ENCODE measurements at places on chromosomes 4 and X. TPM values are rescaled to one million over a fixed set of nuclear protein-coding genes. Genes with fewer than 3 reads are reported as not detected.

- no peaks in the 10 kb centered on the region for H3K4me1 ChIP-seq
- H3K27ac ChIP-seq, result peak overlapping the region; percentile 77
- H3K4me3 ChIP-seq, result peak overlapping the region; percentile 12
- H3K27me3 ChIP-seq, result no peaks in the 10 kb centered on the region
- H3K36me3 ChIP-seq, result no peaks in the 10 kb centered on the region
- DNase-seq, result peak; percentile 83
Measured at GRCh38 chr4:22237155-22237751, 278.6 kb downstream of the ADGRA3 start.

The ARMCX4 gene
- total RNA-seq, result 4.1 TPM

DNA sequence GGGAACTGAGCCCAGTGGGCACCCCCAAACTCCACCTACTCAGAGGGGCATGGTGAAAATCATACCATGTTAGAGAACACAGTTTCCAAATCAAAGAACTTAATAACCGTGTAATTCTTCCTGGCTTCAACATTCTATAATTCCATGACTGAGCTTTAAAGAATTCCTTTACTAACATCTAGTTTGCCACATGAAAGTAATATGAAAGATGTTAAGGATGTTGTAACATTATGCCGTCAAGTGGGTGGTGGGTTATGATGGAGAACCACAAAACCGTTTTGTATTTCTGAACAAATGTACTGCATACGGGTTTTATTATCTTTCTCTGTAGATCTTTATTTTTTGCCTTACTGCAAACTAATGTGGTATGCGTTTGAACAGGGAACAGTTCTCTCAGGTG is 549.0 kb upstream of the MAGEB2 start:
- H3K4me3 ChIP-seq, result no peak overlapping the region
- no peak overlapping the region for H3K27ac ChIP-seq
- no peaks in the 10 kb centered on the region for H3K27me3 ChIP-seq
- no peaks in the 10 kb centered on the region for H3K4me1 ChIP-seq

- no peaks in the 10 kb centered on the region for H3K36me3 ChIP-seq
- DNase-seq, result no peak
- no peak overlapping the region for H3K27ac ChIP-seq
- H3K4me3 ChIP-seq, result no peak overlapping the region
Measured at GRCh38 chrX:134716620-134717012, 58.3 kb upstream of the PLAC1 start.

GRCh38 chr4:6991249-6991648 is 51.9 kb upstream of the TADA2B start:
- no peaks in the 10 kb centered on the region for H3K4me1 ChIP-seq
- no peak overlapping the region for H3K4me3 ChIP-seq
- no peak for DNase-seq
- no peak overlapping the region for H3K27ac ChIP-seq
- H3K36me3 ChIP-seq, result no peaks in the 10 kb centered on the region
- no peaks in the 10 kb centered on the region for H3K27me3 ChIP-seq

GRCh38 chr4:38804654-38805295 is at the start of gene TLR1:
TLR1 (minus strand) TSS chr4:38804791; CDS start chr4:38798831, 5,960 bp downstream.
- DNase-seq, result no peak
- H3K27me3 ChIP-seq, result no peaks in the 10 kb centered on the region
- no peaks in the 10 kb centered on the region for H3K4me1 ChIP-seq
- H3K36me3 ChIP-seq, result no peaks in the 10 kb centered on the region
- H3K4me3 ChIP-seq, result peak within 1 kb of the TSS; percentile 5
- H3K27ac ChIP-seq, result peak within 1 kb of the TSS; percentile 54

DNA sequence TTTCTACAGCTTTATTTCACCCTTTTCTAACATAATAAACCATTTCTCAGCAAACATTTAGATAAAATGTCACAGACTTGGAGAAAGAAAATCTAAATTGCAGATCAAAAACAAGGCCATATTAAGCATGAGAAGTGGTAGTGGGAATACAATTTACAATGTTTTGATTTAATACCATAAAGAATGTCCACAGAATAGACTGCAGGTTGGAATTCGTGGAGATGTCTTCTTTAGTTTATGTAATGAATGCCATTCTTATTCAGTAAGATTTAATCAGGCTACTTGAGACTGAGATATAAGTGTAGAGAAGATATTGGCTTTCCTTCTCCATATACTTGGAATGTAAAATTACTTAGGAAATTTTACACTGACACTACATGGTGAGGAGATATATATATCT is 91.9 kb upstream of the ZFP42 start:
- no peak overlapping the region for H3K4me3 ChIP-seq
- H3K4me1 ChIP-seq, result no peaks in the 10 kb centered on the region
- H3K36me3 ChIP-seq, result no peaks in the 10 kb centered on the region
- H3K27me3 ChIP-seq, result no peaks in the 10 kb centered on the region

GRCh38 chr4:108159845-108160244 is 8.9 kb downstream of the LEF1 start:
- H3K27me3 ChIP-seq, result no peaks in the 10 kb centered on the region
- H3K4me1 ChIP-seq, result no peaks in the 10 kb centered on the region
- no peak for DNase-seq

DNA sequence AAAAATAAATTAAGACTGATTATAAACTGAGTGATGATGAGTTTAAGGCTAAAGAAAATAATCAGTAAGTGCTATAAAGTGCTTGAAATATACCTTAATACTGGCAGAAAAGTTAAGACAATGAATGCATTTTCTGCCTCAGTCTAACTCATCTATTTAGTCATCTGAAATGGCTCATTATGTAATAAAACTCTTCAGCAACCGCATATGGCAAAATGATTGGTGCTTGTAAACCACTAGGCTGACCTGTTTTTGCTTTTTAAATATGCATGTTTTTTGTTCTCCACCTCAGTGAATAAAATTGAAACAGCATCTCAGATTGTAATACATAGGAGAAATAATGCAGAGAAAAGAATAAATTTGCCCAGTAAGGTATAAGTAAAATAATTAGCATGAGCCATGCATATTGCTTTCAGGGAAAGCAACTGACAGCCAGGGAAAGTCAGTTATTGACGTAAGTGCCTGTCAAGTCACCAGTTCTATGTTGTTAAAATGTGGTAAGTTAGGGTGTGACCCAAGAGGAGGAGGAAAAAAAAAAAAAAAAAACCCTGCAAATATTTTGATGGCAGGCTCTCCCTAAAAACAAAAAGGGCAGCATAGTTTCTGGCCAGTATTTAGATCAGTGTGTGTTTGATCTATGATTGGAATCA is 167.5 kb downstream of the PALLD start:
- H3K36me3 ChIP-seq, result no peaks in the 10 kb centered on the region
- H3K27me3 ChIP-seq, result no peaks in the 10 kb centered on the region
- H3K4me3 ChIP-seq, result no peak overlapping the region
- DNase-seq, result peak; percentile 39

GRCh38 chr4:113979148-113979904 is at the start of gene ARSJ:
ARSJ (minus strand) TSS chr4:113979647; CDS start chr4:113978834, 813 bp downstream.
- H3K27ac ChIP-seq, result peak within 1 kb of the TSS; percentile 71
- peak; percentile 63 for DNase-seq
- no peaks in the 10 kb centered on the region for H3K27me3 ChIP-seq

- no peaks in the 10 kb centered on the region for H3K27me3 ChIP-seq
- no peak for DNase-seq
- no peaks in the 10 kb centered on the region for H3K36me3 ChIP-seq
- no peak overlapping the region for H3K27ac ChIP-seq
Measured at GRCh38 chr4:25527034-25527433, 128.6 kb upstream of the SLC34A2 start.

- no peak for DNase-seq
- H3K4me1 ChIP-seq, result no peaks in the 10 kb centered on the region
- no peaks in the 10 kb centered on the region for H3K36me3 ChIP-seq
- no peak overlapping the region for H3K4me3 ChIP-seq
Measured at GRCh38 chrX:99795495-99795894, 614.6 kb downstream of the PCDH19 start.

The RBMX gene
- 103 TPM for total RNA-seq

DNA sequence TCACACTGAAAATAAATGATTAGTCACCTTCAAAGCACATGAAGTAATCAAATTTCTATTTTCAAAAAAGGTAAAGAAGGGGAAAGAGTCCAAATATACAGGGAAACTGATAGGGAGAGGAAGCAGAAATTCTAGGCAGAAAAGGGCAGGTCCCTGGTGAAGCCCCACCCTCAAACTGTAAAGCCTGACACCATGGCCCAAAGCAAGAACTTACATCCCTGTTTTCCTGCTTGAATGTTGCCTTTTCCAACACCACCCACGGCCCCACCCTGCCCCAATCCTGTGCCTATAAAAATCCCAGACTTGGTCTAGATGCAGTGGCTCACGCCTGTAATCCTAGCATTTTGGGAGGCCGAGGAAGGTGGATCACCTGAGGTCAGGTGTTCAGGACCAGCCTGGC is 361.8 kb downstream of the PPP3CA start:
- no peaks in the 10 kb centered on the region for H3K36me3 ChIP-seq
- no peak overlapping the region for H3K27ac ChIP-seq
- DNase-seq, result no peak
- no peaks in the 10 kb centered on the region for H3K27me3 ChIP-seq

GRCh38 chr4:103129174-103129573 is 29.5 kb upstream of the BDH2 start:
- H3K4me1 ChIP-seq, result no peaks in the 10 kb centered on the region
- DNase-seq, result no peak
- no peak overlapping the region for H3K4me3 ChIP-seq

The TRIML1 gene
- not detected for total RNA-seq

The HPGDS gene
- 1.7 TPM for total RNA-seq

The ANXA10 gene
- not detected for total RNA-seq

DNA sequence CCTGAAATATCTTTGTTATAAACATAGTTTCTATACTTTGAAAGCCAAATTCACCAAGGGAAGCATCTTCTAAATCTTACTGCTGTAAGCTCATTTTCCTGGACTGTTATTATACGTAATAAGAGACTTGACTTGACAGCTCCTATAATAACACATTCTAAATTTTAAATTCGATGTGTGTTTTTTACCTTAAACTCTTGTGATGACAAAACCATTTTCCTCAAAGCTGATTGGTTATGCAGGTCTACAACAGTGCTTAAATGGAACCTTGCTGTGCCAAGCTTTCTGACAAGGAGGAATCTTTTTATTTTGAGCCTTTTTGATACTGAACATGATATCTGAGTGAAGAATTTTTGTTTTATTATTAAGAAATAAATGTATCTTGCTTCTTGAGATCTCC is at the start of gene ENAM:
ENAM (plus strand) TSS at position 301 of the 400 bp plus-strand sequence. CDS start 757 bp downstream, outside the sequence.
- no peak for DNase-seq
- no peaks in the 10 kb centered on the region for H3K27me3 ChIP-seq
- no peaks in the 10 kb centered on the region for H3K36me3 ChIP-seq

DNA sequence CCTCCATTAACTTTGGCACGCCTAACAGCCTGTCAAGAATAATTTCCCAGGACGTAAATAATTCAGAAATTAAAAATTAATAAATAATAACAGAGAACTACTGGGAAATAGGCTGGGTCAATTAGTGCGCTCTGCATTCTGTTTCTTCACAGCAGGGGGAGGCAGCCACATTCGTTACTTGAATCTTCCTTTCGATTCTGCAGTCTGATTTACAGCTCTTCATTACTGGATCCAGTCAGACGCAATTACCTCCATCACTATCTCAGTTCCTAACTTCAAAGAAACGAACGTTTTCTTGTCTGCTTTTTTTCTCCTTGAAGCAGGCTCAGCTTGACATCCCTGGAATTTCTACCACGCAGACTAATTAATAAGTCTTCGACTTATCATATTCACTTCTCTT is 9.0 kb upstream of the RPL34 start:
- no peak overlapping the region for H3K27ac ChIP-seq
- DNase-seq, result no peak
- H3K4me1 ChIP-seq, result no peaks in the 10 kb centered on the region
- no peaks in the 10 kb centered on the region for H3K36me3 ChIP-seq

DNA sequence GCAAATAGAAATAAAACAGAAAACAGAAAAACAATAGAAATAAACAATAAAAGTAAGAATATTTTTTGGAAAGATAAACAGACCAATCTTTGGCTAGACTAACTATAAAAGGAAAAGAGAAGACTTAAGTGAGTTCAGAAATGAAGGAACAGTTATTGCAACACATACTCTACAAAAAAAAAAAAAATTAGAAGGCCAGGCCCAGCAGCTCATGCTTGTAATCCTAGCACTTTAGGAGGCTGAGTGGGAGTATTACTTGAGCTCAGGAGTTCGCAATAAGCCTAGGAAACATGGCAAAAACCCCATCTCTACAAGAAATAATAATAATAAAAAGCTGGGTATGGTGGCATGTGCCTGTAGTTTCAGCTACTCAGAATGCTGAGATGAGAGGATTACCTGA is 336.7 kb downstream of the DTHD1 start:
- H3K4me3 ChIP-seq, result no peak overlapping the region
- H3K27ac ChIP-seq, result no peak overlapping the region
- H3K27me3 ChIP-seq, result no peaks in the 10 kb centered on the region
- no peaks in the 10 kb centered on the region for H3K36me3 ChIP-seq
- DNase-seq, result no peak
- no peaks in the 10 kb centered on the region for H3K4me1 ChIP-seq

DNA sequence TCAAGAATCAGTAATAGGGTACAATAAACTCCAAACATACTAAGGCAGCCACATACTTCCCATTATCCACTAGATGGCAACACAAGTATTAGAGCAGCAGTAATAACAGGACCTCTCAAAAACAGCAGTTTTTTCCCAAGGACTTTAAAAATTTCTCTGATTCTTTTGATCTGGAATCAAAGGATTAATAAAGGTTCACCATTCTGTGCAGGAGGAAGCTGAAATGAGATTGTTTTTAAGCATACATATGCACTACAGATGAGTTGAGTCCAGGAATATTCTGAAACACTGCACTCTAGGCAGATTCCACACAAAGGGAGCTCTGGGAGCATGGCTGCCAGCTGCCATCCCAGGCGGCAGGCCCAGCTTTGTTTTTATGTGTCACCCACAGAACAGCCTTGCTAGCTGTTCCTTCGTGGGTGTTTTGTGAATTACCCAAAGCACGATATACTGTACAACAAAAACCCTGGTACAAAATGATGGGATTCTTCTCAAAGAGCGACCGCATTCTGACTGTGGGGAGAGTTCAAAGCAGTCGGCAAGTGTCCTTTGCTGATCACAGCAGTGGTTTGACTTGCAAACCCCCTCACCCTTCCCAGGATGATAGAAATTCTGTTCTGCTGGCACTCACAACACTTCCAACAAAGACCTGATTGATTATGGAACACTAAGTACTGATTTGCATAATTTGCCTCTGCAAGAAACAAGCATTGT is 61.0 kb downstream of the STX18 start:
- no peaks in the 10 kb centered on the region for H3K36me3 ChIP-seq
- no peak overlapping the region for H3K27ac ChIP-seq
- no peak for DNase-seq

DNA sequence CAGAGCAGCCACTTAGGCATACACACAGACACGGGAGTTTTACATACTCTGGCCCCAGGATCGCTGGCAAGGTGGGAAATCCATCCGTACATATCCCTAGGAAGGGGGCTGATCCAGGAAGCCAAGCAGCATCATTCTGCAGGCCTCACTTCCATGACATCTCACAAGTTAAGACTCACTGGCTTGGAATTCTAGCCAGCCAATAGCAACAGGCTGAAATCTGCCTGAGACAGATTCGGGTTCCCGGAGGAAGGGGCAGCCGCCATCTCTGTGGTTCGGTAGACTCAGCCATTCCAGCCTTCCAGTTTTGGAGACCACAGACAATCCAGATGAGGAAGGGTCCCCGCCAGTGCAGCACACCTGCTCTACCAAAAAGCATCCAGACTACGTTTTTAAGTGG is 31.3 kb downstream of the SOWAHB start:
- H3K4me1 ChIP-seq, result no peaks in the 10 kb centered on the region
- no peaks in the 10 kb centered on the region for H3K27me3 ChIP-seq
- no peak for DNase-seq
